GM12864 (cell line): ENCODE measurements at places on chromosomes 5 and 9.

GRCh38 chr9:128091571-128091970 is 23.5 kb downstream of the SLC25A25 start:
- DNase-seq: no peak

DNA sequence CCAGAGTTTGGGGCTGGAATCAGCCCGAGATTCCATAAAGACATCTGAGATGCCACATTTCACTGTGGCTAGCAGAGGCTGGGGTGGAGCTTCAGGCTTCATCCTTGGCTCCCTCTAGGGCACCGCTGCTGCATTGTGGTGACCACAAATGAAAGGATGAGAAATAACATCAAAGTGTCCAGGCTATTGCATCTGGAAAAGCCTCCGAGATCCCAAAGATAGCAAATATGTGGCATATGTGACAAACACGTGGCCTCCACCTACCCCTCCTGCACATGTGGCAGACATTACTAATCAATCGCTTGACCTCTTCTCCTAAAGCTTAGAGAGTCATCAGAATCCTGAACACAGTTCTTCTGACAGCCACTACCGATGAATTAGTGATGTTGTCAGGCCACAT is 4.5 kb downstream of the SPARC start:
- DNase-seq: no peak

- no peak for DNase-seq
These were observed 56.7 kb downstream of the CDH6 start for GRCh38 chr5:31250201-31250600.

DNA sequence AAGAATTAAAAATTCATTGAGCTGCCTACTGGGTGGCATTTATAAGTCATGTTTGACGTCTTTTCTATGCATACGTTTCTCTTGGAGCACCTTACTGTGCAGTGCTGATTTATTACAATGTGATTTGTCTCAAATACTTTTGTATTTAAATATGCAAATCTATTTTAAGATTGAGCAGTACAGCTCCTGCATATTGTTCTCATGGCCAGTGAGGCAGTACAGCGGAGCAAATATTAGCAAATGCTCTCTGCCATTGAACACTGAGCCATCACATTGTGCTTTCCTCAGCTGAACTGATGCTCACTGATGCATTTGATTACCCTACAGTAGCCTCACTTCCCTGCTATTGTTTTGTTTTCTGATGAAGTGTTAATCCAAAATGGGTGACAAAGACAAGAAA is 149.6 kb downstream of the HTR1A start:
- no peak for DNase-seq

DNA sequence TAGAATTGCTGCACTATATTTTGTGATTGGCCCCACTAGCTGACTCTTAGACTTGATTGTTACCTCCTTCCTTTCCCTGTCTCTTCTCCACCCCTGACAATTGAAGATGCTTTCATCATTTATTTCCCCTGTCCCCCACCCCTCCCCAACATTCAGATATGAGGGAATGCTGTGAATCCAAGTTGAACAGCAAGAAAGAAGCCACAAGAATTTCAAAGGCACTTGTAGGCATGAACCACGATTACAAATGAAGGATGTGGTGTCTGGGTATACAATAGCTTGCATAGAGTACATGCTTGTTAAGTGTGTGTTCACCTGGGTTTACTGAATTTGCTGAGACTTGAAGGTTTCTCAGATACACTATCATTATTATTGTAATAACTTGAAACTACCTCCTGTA is 78.3 kb upstream of the TRIO start:
- no peak for DNase-seq

DNA sequence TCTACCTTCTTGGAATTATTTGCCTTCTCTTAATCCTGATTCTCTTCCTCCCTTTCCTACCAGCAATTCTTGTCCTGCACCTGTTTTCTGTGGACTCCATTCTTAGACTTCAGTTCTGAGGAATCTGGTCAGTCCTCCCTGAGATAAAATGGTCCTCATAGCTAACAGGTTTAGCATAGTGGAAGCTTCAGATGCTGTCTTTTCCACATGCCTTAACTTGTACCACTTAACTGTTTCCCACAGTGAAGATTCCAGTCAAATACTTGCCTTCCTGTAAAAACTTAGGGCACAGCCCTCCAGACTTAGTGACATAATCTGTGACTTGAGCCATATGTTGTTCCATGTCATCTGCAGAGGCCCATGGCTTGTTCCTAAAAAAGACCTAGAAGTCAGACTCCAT is 261.3 kb downstream of the CWC27 start:
- no peak for DNase-seq

- no peak for DNase-seq
These were observed 8.5 kb downstream of the HK3 start for GRCh38 chr5:176890455-176891330.

GRCh38 chr5:75367401-75367800 is 30.4 kb downstream of the HMGCR start:
- DNase-seq: no peak
